T follicular helper cell (primary cell): ENCODE measurements at places on chromosomes 1 and 21.

GRCh38 chr21:44596068-44596725 lies 3.9 kb upstream of the KRTAP10-6 start:
- DNase-seq: no peak

- no peak for DNase-seq
Measured at GRCh38 chr1:31822766-31823165, 6.9 kb upstream of the SPOCD1 start.

DNA sequence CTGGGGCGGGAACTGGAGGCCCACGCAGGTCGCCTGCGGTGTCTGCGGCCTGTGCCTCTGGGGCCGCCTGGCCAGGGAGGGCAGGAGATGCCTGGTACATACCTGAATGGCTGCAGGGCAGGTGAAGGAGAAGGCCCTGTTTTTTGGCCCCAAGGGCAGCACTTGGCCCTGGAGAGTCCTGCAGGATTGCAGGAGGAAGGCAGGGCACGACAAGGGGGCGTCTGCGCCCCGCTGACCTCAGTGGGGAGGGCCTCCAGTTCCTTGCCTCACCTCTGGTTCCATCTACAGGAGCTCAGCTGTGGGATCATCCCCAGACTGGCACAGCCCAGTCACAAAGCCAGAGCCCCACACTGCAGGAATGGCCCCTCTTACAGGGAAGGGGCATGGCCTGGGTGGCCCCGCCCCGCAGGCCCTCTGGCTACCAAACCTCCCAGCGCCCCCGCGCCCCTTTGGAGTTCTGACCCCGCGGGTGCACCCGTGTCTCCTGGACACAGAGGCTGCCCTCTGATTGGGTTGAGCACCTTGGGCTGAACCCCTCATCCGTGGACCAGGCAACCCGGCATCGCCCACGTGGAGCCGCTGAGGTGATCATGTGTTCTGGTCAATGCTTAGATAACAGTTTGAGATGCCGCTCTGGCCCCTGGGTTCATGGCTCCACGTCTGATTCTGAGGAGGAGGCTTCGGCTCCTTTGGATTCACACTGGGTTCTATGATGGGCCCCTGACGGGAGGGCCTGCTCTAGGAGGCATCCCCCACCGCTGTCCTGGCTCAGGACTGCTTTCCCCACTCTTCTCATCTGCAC lies 1.3 kb upstream of the PEX10 start:
- no peak for DNase-seq

GRCh38 chr1:243271996-243272395 lies 16.2 kb downstream of the SDCCAG8 start:
- no peak for DNase-seq

DNA sequence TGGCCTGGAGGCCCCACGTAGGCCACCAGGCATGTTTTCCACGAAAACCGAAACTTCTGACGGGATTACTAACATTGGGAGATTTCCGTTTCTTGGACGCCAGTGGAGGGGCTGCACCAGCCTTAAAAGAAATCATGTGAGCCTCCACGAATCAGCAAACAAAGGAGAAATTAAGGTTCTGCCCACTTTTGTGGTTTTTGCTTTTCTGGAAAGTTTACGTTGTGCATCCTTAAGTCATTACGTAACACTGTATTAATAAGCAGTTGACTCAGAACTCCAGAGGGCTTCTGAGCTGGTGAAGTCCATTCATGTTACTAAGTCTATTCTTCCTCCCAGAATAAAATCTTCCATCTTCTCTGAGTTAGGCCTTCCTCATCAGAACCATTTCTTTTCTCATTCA lies 168.5 kb downstream of the PSMG1 start:
- DNase-seq: no peak

GRCh38 chr1:79376106-79376505 lies 369.6 kb upstream of the ADGRL4 start:
- no peak for DNase-seq

GRCh38 chr1:199221371-199222150 lies 582.7 kb downstream of the PTPRC start:
- no peak for DNase-seq

- no peak for DNase-seq
Measured at GRCh38 chr1:25628741-25629421, 12.3 kb downstream of the MAN1C1 start.
